Fibroblast of skin of back (primary cell): ENCODE measurements at places on chromosomes 12 and 14.

- peak; percentile 81 for DNase-seq
Observed at GRCh38 chr14:77027538-77028383, 747 bp downstream of the IRF2BPL start.

GRCh38 chr14:87705439-87705896 is 287.5 kb downstream of the GALC start:
- peak; percentile 44 for DNase-seq

- DNase-seq: no peak
Observed at GRCh38 chr12:6946033-6946919, 2.5 kb downstream of the C12orf57 start.

DNA sequence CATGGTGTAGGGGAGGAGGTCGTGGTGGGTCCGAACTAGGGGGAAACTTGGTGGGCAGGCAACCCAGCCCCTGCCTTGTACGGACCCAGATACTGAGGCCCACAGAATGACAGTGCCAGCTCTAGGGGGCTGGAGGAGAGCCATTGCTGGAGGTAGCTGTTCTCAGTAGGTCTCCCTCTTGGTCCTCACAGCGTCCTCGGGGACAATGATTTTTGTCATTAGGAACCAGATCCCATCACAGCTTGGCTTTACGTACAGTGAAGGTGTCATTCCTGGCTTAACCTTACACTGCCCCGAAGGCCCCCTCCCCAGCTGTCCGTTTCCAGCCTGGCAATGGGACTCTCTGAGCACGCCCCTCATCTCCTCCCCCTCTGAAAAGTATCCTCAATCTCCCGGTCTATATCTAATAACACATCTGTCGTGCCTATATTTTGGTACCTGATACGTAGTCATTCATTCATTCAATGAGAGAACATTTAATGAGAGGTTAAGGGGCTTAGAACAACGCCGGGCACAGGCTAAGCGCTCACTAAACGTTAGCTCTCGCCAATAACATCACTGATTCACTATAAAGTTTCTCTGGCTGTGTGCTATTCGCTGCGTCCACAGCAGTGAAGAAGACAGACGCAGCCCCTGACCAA is 597 bp upstream of the DYNC1H1 start:
- no peak for DNase-seq

DNA sequence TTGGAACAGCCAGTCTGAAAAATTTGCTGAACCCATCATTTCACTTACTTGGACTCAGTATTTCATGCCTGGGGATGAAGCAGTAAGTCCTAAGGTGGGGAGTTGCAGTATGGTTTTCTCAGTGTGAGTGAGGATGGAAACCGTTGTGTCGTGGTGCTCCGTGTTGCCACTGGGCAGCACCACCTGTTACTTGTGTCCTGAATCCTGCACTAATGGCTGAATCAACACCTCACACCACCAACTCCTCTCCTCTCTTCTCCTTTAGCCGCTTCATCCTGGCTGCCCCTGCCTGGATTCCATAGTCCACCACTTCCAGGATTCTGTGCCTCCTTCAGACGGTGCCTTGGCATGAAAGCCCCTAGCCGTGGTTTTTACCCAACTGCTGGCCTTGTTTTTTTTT is 3.0 kb upstream of the EP400 start:
- DNase-seq: no peak

GRCh38 chr12:78447373-78447772 is 417.2 kb upstream of the SYT1 start:
- no peak for DNase-seq
